Tibial nerve (tissue), 4 donors: ENCODE measurements at places on chromosomes 2 and 18. TPM values are rescaled to one million over a fixed set of nuclear protein-coding genes. Genes with fewer than 3 reads are reported as not detected.

Gene CHCHD5
- 4.3 TPM for total RNA-seq

DNA sequence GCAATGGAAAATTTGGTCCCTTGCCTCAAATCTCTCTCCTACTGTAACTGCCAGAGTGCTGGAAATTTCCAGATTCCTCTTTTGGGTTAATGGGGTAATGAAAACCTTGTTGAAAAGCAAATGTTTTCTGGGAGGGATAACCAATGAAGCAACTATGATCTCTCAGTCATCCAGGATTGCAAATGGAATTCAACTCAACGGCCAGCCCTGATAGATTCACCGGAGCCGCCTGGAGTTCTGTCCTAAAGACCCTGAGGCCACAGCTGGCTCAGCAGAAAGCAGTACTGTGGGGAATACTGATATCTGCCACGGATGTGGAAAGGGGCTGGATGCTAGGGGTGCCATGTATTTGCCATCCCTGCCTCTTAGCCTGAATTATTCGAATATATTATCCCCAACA lies 167.8 kb downstream of the NRP2 start:
- no peaks in the 10 kb centered on the region for H3K27me3 ChIP-seq
- DNase-seq: no peak
- H3K4me1 ChIP-seq: no peaks in the 10 kb centered on the region
- no peak overlapping the region for H3K27ac ChIP-seq

- H3K27me3 ChIP-seq: no peaks in the 10 kb centered on the region
- no peaks in the 10 kb centered on the region for H3K36me3 ChIP-seq
- no peak overlapping the region for H3K4me3 ChIP-seq
- no peak for DNase-seq
- H3K27ac ChIP-seq: no peak overlapping the region
Measured at GRCh38 chr2:236793023-236794011, 223.7 kb downstream of the ACKR3 start.

DNA sequence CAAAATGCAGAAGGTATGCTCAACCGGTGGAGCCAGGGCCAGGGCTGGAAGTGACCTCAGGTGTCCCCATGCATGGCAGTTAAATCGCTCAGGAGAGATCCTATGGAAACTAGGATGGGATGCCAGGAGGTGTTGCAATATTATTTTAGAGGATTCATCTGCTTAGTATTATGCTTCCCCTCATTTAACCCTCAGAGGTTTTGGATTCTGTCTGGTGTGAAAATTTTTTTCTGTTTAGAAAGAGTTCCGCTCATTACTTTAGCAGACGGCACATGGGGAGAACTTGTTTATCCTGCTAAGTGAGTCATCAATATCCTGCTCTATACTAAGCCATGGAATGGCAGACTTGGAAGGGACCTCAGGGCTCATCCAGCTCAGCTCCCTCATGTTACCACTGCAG lies 42.5 kb downstream of the TRIB2 start:
- peak overlapping the region; percentile 37 for H3K27ac ChIP-seq
- H3K4me1 ChIP-seq: no peaks in the 10 kb centered on the region
- H3K4me3 ChIP-seq: no peak overlapping the region
- H3K27me3 ChIP-seq: no peaks in the 10 kb centered on the region

GRCh38 chr2:55430211-55430975 lies 10.7 kb upstream of the CCDC88A start:
- no peak overlapping the region for H3K4me3 ChIP-seq
- DNase-seq: no peak
- no peaks in the 10 kb centered on the region for H3K27me3 ChIP-seq
- H3K36me3 ChIP-seq: no peaks in the 10 kb centered on the region
- no peak overlapping the region for H3K27ac ChIP-seq

- no peak overlapping the region for H3K4me3 ChIP-seq
- H3K27ac ChIP-seq: no peak overlapping the region
- no peaks in the 10 kb centered on the region for H3K27me3 ChIP-seq
- H3K4me1 ChIP-seq: peaks cover 4% of the 10 kb centered on the region
Measured at GRCh38 chr2:217809736-217810135, 193.1 kb downstream of the TNS1 start.

DNA sequence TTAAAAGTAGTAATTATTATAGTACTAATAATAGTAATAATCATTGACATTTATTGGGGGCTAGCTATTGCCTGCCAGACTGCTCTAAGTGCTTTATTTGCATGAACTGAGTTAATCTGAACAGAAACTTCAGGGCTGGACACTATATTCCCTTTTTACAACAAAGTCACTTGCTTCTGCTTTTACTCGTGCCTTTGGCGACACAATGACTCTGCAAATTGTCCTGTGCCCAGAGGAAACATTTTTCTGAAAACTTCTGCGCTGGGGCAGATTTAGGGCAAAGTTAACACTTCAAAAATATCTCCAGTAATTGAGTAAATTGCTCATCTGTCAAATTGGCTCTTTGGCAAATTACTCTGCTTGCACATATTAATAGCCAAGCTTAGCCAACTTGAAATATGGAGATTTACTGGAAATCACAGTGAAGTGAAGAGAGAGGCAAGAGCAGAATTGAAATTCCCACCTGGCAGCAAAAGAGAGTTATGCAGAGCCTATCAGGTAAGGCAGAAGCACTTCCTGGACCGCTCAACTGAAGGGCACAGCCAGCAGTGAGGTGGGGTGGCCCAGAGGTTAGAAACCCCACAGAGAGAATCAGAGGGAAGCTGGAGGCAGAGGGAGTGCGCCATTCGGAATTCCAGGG lies 36.3 kb downstream of the BMP10 start:
- peak overlapping the region; percentile 36 for H3K27ac ChIP-seq
- no peak overlapping the region for H3K4me3 ChIP-seq
- DNase-seq: no peak
- H3K36me3 ChIP-seq: no peaks in the 10 kb centered on the region
- H3K4me1 ChIP-seq: peaks cover 31% of the 10 kb centered on the region
- no peaks in the 10 kb centered on the region for H3K27me3 ChIP-seq

- H3K27ac ChIP-seq: no peak overlapping the region
- H3K27me3 ChIP-seq: no peaks in the 10 kb centered on the region
- no peaks in the 10 kb centered on the region for H3K36me3 ChIP-seq
- DNase-seq: no peak
Measured at GRCh38 chr18:74651327-74652128, 53.9 kb downstream of the ZNF407 start.

GRCh38 chr2:124999906-125000305 lies 974.8 kb downstream of the CNTNAP5 start:
- no peak for DNase-seq
- no peaks in the 10 kb centered on the region for H3K36me3 ChIP-seq
- no peak overlapping the region for H3K27ac ChIP-seq
- H3K27me3 ChIP-seq: no peaks in the 10 kb centered on the region

DNA sequence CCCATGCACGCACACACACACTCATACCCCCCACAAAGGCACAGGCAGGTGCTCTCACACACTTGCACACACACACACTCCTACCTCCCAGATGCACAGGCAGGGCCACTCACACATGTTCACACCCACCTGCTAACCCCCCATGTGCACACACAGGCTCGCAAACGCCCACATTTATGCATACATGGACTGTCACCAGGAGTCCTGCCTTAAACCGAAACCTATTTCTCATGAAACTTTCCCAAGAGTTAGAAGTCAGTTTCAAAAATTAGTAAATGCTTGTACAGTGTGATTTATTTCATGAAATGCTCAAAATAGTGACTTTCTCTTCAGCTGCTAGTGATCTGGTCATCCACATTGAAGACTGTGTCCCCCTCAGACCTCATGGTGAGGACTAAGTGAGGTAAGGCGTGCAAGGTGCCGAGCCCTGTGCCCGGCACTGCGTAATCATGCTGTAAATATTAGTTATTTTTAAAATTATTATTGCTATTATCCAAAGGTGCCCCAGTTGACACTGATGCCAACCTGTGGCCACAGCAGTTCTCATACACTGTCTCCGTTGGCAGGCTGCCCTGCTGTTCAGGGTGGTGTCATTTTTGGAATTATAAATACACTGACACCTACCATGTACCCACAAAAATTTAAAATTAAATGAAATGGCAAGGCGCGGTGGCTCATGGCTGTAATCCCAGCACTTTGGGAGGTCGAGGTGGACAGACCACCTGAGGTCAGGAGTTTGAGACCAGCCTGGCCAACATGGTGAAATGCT lies 12.4 kb downstream of the CNNM4 start:
- H3K36me3 ChIP-seq: peaks cover 20% of the 10 kb centered on the region
- no peaks in the 10 kb centered on the region for H3K27me3 ChIP-seq
- H3K4me3 ChIP-seq: no peak overlapping the region
- H3K27ac ChIP-seq: no peak overlapping the region

DNA sequence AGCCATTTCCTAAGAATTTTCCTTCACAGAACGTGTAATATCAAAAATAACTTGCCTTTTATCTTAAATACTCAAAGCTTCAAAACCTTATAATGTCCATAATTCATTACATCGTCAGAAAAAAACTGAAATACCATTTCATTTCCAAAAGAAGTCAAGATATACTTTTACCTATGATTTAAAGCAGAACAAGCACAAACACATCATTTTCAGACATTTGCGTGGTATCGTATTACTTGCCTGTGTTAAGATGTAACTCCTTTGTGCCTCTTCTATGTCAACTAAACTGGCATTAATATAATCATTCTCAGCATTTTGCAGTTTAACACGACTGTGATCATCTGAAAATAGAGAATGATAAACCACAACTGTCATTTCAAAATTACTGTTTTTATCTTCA lies 47.5 kb downstream of the PTPN2 start:
- H3K27me3 ChIP-seq: no peaks in the 10 kb centered on the region
- H3K4me1 ChIP-seq: no peaks in the 10 kb centered on the region
- H3K4me3 ChIP-seq: no peak overlapping the region
- H3K27ac ChIP-seq: no peak overlapping the region
- peaks cover 42% of the 10 kb centered on the region for H3K36me3 ChIP-seq
- no peak for DNase-seq

Gene VAMP5
- total RNA-seq: 39.6 TPM

Gene LRRC30
- total RNA-seq: not detected

DNA sequence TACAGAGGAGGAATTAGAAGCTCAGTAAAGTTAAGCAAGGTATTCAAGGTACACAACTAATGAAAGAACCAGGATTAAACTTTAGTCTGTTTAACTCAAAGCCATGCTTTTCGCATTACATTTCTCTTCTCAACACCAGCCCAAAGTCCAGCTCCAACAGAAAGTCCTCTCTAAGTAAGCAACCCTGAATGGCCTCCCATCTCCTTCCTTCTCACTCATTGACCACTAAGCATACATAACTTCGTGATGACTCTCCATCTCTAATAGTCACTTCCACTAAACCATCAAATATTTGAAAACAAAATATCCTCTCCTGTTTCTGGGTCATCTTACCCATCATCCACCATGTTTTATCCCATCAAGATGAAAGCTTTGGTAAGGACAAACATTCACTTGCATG lies 219.8 kb downstream of the RAD51AP2 start:
- H3K4me3 ChIP-seq: no peak overlapping the region
- H3K27me3 ChIP-seq: no peaks in the 10 kb centered on the region
- H3K27ac ChIP-seq: no peak overlapping the region
- no peak for DNase-seq
- no peaks in the 10 kb centered on the region for H3K36me3 ChIP-seq
- no peaks in the 10 kb centered on the region for H3K4me1 ChIP-seq

DNA sequence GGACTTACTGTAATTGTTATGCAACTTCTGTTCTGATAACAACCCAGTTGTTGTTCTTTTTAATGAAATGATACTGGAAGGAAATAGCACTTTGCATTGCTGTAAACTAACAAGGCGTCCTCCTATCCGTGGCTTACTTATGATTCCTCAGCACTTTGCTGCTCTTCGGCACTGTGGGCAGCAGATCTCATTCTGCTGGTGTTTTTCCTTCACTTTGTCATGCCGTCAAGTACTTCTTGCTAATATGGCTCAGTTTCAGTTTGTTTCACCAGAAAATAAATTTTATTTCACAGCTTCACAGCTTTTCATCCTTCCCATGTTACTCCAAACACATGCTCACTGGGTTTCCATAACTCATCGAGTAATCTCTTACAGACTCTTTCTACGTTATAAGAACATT lies 289.3 kb downstream of the MEIS1 start:
- no peak overlapping the region for H3K27ac ChIP-seq
- DNase-seq: no peak
- no peak overlapping the region for H3K4me3 ChIP-seq
- no peaks in the 10 kb centered on the region for H3K27me3 ChIP-seq
- H3K4me1 ChIP-seq: no peaks in the 10 kb centered on the region

DNA sequence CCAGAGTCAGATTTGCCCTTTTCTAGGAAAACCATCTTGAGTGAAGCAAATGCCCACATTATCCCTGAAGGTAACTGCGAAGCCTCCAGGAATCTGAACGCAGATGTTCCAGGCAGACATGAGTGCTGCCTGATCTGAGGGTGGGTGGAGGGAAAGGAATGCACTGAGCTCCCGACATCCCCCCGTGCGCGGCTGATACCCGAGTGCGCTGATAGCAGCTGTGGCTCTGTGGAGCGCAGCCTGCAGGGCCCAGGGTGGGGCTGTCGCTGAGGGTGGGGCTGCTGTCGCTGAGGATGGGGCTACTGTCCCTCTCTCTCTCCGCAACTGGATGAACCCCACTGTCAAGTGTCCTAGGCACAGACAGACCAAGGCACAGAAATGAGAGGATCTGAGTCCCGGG lies 82.4 kb downstream of the GFPT1 start:
- H3K4me3 ChIP-seq: no peak overlapping the region
- no peak for DNase-seq
- no peaks in the 10 kb centered on the region for H3K36me3 ChIP-seq
- no peak overlapping the region for H3K27ac ChIP-seq

- H3K27ac ChIP-seq: no peak overlapping the region
- H3K36me3 ChIP-seq: no peaks in the 10 kb centered on the region
- H3K4me3 ChIP-seq: no peak overlapping the region
- peaks cover 9% of the 10 kb centered on the region for H3K4me1 ChIP-seq
- H3K27me3 ChIP-seq: no peaks in the 10 kb centered on the region
- no peak for DNase-seq
Measured at GRCh38 chr2:204453730-204454167, 91.5 kb upstream of the PARD3B start.

GRCh38 chr18:41906528-41907146 lies 48.4 kb upstream of the PIK3C3 start:
- H3K4me1 ChIP-seq: no peaks in the 10 kb centered on the region
- no peak overlapping the region for H3K4me3 ChIP-seq
- no peak overlapping the region for H3K27ac ChIP-seq
- H3K36me3 ChIP-seq: no peaks in the 10 kb centered on the region
- no peaks in the 10 kb centered on the region for H3K27me3 ChIP-seq

Gene CHRNG
- total RNA-seq: not detected

Gene BUB1
- total RNA-seq: 0.98 TPM

GRCh38 chr2:160465406-160465805 lies 28.2 kb downstream of the RBMS1 start:
- H3K27me3 ChIP-seq: no peaks in the 10 kb centered on the region
- no peaks in the 10 kb centered on the region for H3K36me3 ChIP-seq
- H3K27ac ChIP-seq: no peak overlapping the region
- no peak overlapping the region for H3K4me3 ChIP-seq
